ENCODE measurements at places on chromosomes 3 and 15.

DNA sequence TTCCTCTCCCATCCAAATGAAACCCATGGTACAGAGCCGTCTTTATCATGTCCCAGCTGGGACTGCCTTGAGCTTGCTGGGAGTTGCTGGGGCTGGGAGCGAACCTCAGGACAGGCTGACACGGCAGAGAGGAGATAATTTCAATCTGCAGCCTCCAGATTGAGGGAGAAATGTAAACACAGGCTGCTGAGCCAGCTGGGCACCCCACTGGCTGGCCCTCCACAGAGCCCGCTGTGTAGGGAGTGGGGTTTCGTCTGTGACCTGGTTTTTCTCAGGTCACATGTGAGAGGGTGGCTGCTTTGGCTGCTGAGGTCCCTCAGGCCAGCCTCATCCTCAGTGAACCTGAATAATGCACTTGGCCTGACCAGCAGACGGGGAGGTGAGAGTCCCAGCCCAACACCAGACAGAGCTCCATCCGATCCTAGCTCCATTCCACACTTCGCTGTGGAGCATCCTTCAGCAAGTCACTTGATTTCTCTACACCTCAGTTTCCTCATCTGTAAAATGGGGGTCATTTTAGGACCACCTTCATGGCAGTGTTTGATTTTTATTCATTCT lies 121.6 kb upstream of the MRPS22 start:
- no peak for DNase-seq

DNA sequence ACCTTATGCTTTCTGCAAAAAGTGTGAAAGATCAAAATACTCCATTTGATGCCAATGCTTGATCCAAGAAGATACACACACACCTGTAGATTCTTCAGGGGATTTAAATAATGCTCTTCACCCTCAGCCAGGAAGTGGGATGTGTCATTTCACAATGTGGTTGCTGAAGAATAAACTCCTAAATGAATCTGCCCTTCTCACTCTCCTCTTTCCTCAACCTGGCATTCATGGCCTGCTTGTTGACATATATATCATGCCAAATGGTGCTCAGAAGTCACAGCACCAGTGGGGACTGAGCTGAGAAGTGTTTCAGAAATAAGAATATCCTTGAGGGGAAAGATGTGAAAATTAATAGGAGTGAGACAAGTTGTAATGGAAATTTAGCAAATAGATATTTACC lies 146.6 kb upstream of the ARHGEF26 start:
- no peak for DNase-seq

DNA sequence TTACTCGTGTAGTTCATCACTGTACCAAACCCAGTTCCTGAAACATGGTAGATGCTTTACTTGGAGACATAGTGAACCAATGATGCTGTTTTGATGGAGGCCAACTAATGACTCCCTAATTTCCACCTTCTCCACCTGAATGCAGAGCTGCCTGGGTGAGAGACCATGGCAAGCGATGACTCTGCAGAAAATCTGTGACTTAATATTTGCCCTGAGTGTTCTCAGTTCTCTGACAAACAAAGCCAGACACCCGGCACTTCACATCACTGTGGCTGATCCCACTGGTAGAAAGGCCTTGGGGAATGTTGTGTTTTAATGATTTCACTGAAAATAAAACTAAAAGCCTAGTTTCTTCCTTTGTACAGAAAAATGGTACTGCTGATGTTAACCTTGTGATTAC lies 39.5 kb upstream of the UBE3A start:
- no peak for DNase-seq

DNA sequence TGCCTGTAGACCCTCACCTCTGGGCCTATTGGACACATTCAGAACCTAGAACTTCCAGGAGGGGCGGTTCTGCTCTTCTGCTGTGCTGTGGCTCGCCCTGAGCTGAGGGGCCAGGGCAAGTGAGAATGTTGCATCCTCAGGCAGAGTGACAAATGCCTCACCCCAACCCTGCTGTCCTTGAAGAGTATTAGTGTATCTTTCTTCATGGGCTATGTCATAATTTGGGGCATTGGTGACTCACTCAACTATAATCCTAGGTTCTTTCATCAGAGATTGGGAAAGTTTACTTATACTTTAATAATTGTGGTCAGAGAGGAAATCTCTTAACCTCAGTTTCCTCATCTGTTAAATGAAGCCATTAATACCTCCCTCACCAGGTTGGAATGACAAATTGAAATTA lies 143.8 kb downstream of the SV2B start:
- no peak for DNase-seq

GRCh38 chr3:65720989-65721737 lies 317.6 kb downstream of the MAGI1 start:
- DNase-seq, result no peak

DNA sequence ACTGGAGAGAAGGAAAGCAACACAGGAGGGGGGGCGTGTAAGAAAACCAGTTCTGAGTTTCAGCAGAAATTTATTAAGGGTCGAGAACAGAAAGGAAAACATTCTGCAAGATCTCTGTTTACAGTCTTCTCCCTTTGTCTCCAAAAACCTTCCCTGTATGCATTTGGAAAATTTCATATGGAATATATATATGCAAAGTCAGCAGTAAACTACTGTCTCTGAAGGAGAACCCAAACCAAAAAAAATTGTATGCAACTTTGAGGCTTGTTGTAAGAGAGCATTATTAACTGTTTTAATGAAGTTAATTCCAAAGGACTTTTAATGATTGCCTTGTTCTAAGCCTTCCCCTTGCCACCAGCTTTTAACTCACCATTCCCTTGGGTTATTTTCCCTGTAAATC lies 238.2 kb upstream of the GPR149 start:
- no peak for DNase-seq

GRCh38 chr15:88023914-88024313 lies 232.6 kb downstream of the NTRK3 start:
- DNase-seq, result no peak
